ENCODE measurements at places on chromosomes 11 and 22.

GRCh38 chr11:110308071-110308470, 11.7 kb upstream of the RDX start:
- no peak for DNase-seq

- DNase-seq, result no peak
Observed at GRCh38 chr11:119178166-119178680, 7.1 kb upstream of the NHERF4 start.

DNA sequence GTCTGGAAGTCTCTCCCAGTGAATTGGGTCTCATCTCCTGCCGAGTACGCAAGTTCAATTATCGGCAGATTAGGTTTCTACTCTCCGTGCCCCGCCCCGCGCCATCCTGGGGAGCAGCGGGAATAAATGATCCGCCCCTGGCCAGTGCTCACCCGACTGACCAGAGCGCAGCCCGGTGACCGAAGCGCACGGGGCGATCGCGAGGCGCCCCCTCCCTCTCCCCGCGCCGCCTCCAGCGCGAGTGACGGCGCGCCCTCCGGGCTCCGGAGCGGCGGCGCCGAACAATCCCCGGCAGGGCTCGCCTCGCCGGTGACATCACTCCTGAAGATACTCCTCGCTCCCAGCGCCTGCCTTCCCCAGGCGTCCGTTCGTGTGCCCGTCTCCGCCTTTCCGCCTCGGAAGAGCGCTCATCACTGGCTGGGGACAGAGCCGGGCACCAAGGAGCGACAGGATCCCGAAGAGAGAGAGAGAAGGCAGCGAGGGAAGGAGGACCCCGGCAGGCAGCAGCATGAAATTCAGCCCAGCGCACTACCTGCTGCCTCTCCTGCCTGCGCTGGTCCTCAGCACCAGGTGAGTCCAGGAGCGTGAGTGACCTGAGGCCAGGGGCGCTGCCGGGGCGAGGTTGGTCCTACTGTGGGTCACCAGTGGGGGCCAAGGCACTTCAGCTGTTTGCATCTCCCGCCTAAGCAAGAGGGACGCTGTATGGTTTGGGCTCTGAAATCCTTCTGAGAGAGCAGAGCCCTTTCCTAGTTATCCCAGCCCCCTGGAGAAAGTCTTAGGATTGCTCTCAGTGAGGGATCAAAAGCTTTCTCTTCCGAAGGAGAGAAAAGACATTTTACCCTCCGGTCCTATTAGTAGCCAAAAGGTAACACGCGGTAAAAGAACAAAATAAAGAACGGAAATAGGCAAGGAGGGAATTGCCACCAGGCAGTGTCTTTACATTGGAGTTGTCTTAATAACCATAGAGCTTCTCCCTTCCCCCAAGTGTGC, at the start of gene LUZP2:
TSS of gene LUZP2 (plus strand) at position 318 of the 990 bp plus-strand sequence.
- DNase-seq, result no peak

GRCh38 chr11:47448566-47449427, at the start of gene RAPSN:
TSS of gene RAPSN (minus strand) at chr11:47449136. CDS start at chr11:47448964, 172 bp downstream.
- no peak for DNase-seq

DNA sequence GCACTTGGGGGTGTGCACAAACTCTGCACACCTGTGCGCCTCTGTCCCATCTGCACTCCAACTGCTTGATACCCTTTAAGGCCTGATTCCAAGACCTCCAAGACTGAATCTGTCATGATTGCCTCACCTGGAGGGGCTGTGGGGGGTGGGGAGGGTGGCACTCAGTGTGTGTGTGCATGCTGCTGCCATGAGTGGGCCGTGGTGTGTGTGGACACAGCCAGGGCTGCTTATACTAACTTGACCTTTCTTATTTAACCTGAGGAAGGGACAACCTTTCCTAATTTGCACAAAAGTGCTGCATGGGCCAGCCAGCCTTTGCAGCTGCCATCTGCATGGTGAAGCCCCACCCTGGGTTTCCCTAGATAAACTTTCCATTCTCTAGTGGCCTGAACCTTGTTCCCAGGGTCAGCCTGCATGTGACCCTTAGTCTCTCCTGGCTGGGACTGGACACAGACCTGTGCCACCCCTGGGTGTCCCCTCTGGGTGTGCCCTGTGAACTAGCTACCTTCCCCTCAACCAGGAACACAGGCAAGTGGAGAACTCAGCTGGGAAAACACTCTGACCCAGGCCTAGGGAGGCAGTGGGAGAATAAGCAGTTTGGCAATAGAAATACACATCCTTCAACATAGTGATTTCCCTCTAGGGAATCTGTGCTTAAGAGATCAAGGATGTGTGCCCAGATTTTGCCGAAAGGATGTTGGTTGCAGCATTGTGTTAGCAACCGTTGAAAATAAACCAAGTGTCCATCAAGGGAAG, 45.4 kb upstream of the DKK3 start:
- no peak for DNase-seq

DNA sequence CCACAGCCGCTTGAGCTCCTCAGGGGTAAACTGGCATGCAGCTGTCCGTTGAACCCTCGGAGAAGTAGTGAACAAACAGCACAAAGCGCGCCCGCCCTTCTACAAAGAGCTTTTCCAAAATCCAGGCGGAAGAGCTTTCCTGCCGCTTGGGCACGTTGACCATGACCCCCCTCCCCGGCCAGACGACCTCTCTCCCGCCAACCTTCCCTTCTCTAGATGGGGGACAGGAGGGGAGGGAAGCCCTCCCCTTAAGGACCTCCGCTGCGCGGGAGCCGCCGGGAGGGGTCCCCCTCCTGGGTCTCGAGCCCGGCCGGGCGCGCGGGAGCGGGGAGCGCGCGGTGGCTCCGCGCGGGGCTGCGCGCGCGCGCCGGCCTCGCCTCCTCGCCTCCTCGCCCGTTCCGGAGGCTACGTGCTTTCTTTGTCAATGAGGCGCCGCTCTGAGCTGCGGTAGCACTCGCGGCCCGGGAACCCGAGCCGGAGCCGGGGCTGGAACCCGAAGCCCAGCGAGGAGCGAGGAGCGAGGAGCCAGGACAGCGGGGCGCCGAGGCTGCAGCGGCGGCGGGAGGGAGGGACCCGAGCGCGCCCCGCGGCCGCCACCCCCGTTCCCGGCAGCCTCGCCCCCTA, 118.6 kb downstream of the HIPK3 start:
- DNase-seq, result no peak

DNA sequence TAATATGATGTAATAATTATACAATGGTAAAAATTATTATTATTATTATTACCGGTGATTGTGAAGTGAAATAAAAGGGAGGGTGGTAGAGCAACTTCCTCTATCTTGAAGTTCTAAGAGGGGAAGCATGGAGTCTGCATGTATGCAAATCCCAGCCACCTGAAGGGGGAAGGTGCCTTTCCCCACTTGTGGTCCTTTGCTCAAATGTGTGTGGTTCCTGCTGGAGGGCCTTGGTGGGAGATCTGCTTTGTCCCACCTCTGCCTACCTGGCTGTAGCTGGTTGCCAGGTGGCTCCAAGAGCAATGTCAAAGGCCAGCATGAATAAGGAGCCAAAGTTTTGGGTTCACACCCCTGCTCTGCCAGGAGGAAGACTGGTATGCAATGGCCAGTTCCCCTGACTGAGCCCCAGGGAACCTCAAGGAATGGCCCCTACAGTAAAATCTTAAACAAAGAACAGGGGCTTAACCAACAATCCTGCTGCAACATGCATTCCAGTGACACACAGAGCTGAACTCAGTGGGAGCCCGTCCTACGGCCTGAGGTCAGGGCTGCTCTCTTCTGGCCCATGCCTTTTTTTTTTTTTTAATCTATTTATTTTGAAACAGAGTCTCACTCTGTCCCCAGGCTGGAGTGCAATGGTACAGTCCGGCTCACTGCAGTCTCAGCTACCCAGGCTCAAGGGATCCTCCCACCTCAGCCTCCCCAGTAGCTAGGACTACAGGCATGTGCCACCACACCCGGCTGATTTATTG, 8.5 kb downstream of the TMEM132A start:
- no peak for DNase-seq

DNA sequence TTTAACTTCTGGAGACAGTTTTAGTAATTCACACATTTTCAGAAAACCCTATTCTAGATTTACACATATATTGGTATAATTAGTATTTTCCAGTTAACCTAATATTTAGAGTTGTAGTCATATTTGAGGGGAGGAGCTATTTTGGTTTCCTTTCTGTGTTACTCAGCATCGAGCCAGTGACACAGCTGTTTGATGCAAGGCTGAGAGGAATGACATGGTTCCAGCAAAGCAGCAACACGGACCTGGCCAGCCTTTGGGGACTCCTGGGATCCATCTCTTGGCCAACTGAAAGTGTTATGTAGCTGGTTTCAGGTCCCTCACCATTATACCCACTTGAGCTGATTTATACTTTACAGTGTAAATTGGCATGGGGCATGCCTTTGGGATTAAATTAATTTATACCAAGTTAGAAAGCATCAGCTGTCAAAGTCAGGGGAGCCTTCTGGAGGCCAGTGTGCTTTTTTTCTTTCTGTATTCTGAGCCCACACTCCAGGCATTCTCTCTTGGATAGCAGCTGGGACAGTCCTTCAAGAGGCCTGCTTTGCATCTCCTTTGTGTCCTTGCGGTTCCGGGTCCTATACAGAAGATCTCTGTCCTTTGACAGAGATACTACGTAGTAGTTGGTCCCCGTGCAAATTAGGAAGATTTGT, 91.3 kb upstream of the SLC25A18 start:
- no peak for DNase-seq

DNA sequence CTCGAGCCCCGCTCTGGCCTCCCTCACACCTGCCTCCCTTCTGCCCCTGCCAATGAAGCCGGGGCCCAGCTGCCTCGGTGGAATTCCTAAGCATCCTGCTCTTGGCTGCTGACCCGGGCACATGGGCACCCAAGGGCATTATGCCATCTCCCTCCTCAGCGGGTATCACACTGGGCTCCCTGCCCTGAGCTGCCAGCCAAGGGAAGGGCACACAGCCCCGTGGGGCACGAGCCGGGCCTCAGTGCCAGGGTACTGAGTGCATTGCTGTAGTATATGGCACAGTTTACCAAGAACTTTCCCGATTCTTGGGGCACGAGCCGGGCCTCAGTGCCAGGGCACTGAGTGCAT, 43.8 kb upstream of the JAM3 start:
- no peak for DNase-seq

DNA sequence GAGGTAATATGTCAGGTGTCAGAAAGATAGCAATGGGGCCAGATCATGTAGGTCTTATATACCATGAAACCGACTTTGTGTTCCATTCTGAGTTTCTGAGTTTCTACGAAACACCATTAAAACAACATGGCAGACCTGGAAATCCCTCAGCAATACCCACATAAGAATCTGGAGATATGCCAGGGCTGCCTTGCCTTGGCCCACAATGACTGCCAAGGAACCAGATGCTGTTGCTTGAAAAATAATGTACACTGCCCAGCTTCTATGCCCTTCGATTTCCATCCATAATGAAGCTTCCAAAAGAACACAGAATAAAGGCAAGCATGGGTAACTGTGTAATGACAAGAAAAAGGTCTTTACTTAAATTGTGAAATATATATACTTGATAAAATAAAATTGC, 277.4 kb downstream of the SOX6 start:
- DNase-seq, result no peak
